ENCODE measurements at places on chromosomes 16 and 17.

- DNase-seq: no peak
Observed at GRCh38 chr16:57800200-57801097, 1.8 kb downstream of the KIFC3 start.

DNA sequence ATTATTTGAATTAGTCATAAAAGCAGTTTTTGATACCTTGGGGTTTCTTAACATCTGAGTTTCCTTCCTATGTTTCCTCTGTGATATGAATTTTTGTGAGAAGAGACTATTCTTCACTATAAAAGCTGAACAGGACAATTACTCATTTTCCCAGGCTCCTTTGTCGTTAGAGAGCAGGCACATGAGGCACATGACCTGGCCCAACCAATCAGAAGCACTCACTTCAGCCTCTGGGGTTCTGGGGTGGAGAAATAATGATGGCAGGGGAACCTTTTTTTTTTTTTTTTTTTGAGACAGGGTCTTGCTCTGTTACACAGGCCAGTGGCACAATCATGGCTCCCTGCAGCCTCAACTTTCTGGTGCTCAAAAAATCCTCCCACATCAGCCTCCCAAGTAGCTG is 145.5 kb upstream of the ASIC2 start:
- DNase-seq: no peak

DNA sequence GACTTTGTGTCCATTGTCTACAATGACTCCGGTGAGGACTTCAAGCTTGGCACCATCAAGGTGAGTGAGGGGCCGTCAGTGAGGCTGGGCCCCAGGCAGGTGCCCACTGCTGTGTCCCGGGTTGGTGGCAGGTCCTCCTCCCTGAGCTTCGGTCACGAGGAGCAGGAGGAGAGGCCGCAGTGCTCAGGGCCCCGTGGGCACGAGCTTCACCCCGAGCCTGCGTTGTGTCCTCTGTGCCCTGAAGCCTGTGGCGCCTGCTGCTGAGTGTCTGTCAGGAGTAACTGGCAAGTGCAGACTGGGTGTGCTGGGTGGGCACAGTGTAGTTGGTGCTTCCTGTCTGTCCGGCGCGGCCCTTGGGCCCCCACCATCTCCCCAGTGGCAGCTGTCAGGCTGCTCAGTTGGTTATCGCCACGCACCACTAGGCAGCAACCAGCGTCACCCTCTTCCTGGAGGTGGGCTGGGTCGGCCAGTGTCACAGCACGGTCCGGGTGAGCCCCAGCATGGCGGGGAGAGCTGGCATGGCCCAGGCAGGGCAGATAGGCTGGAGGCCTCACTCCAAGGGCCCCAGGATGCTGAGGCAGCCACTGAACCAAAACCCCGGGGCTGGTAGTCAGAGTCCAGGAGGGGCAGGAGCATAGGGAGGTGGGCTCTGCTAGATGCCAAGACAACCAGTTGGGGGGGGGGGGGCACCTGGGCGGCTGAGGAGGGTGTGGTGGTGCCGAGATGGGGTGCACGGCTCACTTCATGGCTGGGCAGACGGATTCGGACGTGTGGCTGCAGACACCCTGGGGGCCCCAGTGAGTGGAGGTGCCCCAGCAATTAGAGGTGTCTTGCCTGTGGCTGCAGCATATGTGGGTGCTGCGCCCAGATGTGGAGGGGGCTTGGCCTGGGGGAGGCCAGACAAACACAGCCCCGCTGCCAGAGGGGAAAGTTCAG is 39.3 kb downstream of the TSC2 start:
- DNase-seq: no peak

- no peak for DNase-seq
Observed at GRCh38 chr16:86107215-86107825, 208.4 kb downstream of the IRF8 start.

DNA sequence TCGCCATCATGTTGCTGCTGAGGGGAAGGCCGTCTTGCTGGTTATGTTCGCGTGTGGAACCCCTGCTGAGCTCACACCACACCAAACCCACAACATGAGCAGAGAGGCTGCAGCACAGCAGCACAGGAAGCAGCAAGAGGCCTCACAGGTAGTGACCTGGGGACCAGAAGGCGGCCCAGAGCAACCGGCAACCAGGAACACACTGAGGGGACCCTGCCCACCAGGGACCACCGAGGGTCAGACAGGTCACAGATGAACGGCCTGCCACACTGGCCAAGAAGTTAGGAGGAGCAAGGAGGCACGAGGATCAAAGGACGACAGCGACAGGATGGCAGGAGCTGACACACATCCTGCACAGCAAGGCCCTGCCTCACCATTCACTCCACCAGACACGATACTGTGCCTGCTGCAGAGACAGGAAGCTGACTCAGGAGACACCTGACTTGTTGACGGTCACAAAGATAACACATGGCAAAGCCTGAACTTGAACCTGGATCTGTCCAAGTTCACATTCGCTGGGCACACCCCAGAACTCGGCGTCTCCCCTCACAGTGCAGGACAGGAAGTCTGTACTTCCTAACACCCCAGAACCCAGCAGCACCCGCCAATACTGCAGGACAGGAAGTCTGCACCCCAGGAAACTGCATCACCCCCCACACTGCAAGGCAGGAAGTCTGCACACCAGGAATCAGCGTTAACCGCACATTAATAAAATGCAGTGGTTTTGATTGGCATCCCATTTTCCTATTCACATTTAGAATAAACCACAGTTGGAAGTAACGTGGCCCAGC is 98.5 kb downstream of the ZNF778 start:
- DNase-seq: no peak

DNA sequence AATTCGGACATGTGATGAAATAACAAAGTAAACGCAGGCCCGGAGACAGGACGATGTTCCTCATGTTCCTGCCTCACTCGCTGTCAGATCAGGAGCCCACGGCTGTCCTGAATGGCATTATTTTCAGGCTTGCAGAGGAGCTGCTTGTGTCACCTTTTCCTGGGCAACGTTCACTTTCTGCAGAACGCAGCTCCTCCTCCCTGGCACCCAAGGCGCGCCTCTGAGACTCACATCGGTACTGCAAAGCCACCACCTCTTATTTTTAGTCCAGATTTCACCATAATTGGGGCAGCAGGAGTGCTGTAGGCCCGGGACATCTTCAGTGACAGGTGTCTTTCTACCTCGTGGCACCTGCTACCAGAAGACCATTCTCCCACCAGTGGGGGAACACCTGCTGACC is 8.0 kb upstream of the C16orf96 start:
- no peak for DNase-seq

- peak; percentile 19 for DNase-seq
Observed at GRCh38 chr17:59914274-59914854, 21.4 kb downstream of the RPS6KB1 start.

DNA sequence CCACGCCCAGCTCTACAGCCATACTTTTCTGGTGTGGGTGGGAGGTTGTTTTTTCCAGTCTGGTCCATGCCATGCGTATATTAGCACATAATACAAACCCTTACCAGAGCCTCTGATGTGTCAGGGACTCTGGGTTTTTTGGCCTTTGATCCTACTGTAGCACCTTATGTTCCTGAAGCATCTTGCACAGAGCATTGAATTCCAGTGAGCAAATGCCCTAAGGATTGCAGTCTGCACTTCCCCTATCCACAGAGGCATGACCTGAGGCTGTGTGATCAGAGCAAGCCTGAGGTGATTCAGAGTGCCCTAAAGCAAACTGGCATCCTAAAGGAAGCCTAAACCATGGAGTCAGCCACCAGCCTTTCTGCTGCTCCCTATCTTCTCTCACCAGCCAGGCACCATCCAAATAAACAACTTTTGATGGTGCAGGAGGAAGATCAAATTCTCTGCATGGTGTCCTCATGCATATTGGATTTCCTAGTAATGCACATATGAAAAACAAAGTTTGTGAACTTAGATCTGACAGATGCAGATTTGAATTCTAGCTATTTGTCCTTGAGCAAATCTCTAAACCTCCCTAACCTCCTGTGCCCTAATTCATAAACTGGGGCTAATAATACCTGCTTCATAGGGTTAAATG is 41.2 kb upstream of the HAS3 start:
- no peak for DNase-seq

DNA sequence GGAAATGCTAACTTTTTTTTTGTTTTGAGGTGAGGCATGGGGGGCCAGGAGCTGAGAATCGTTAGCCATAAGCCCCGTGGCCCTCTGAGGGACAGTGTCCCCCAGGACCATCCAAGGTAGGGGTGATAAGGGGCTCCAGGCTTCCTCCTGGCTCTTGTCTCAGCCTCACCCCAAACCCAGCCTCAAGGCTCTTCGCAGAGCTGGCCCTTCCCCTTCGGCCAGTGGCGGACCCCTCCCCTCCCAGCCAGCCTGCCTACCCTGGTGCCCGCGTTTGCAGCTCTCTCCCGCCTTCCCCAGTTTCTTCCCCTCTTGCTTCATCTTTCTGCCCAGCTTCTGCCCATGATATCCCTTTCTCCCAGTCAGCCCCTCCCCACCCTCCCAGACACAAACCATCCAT is 22.7 kb upstream of the ATP2A3 start:
- no peak for DNase-seq

GRCh38 chr17:11954936-11955335 is 42.3 kb downstream of the ZNF18 start:
- DNase-seq: no peak

DNA sequence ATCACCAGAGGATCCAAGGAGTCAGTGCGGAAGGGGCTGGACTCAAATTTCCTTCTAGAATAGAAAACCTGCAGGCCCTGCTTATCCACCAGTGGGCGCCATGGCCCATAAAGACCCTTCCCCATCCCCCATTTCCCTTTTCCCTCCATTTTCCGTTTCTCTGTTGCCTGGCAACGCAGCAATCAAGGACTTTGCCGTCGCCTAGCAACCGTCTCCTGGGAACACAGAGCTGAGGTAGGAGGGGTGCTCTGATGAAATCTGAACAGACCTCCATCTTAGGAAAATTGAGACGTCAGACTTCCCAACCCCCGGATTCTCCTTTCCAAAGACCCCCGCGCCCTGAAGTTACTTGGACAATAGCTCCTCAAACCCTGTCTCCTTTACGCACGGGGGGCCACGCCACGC is 5.7 kb downstream of the DLG4 start:
- peak; percentile 88 for DNase-seq

- DNase-seq: no peak
Observed at GRCh38 chr16:24848065-24848464, 2.3 kb downstream of the SLC5A11 start.

- DNase-seq: no peak
Observed at GRCh38 chr16:67543036-67543435, 14.4 kb downstream of the RIPOR1 start.

DNA sequence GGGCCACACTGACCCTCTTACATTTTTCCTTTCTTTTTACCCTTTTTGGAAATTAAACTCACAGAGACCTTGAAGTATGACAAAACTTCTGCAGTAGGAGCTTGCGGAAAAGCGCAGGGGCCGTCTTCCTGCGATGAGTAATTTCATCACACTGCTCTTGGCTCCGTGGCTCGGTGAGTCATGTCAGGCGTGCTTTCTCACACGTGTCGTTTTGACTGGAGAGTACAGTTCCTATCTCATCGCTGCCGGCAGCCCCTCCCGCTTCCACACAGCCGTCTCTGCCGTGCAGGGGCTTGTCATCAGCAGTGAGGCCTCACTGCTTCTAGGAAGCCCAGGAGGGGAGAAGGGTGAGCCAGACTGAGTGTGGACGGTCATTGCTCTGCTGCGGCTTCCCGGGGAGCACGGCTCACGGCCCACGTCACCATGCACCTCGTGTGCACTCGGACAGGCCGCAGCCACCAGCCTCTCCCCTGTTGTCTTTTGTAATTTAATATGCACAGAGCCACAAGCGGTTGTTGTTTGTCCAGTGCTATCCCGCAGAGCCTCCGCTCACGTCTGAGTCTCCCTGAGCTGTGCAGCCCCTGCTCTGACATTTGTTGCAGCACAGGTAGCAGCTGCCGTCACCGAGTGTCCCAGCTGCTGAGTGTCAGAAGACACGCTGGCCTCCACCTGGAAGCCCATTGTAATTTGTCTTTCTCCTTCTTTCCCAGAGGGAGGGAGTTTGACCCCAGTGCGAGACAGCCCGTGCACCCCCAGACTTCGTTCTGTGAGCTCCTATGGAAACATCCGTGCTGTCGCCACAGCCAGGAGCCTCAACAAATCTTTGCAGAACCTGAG is 99.4 kb upstream of the CHMP6 start:
- DNase-seq: peak; percentile 61

DNA sequence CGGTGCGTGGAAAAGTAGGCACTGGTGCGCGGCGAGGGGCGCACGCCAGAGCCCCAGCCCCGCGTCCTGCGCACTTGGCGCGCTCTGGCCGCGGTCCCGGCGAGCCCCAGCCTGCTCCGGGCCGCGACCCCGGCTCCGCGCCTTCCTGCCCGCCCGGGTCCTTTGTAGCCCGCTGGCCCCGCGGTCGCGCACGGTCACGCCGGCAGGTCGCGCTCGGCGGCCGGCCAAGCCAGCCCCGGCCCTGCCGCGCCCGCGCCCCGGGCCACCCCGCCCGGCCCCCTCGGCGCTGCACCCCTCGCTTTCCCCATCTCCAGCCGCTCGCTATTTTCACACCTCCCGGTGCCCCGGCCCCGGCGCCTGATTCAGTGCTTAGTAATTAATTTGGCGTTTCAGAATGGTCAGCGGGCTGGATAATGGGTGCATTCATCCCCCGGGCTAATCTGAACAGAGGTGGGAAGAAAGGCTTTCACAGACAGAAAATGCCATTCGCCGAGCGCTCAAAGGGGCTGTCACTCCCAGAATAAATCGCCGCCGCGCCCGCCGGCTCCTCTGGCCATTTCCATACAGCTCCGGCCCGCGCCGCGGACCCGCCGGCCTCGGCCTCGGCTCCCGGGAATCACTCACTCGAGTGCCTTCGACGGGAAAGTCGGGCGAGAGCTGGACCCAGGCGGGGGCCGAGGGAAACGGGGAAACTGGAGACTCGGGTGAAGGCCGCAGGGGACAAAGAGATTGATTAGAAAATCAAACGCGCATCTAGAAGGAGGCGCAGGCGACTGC is 17.8 kb upstream of the NTN1 start:
- DNase-seq: no peak

DNA sequence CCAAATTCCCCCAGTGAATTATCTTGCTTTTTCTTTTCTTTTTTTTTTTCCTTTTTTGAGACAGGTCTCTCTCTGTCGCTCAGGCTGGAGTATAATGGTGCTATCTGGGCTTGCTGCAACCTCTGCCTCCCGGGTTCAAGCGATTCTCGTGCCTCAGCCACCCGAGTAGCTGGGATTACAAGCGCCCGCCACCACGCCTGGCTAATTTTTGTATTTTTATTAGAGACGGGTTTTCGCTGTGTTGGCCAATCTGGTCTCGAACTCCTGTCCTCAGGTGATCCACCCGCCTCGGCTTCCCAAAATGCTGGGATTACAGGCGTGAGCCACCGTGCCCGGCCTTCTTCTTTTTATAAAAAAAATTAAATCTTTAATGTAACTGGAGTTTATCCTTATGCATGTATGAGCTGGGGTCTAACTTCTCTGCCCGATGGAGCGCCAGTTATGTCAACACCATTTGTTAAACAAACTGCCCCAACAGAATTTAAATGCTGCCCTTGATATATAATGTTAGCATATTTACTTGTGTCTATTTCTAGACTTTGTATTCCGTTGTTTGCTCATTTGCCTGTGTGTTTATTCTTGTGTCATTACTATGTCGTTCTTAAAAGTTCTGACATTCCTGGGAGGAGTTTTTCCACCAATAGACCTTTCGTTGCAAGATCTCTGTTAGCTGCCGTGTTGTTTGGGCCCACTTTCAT is 535 bp upstream of the AURKB start:
- DNase-seq: no peak

GRCh38 chr16:621526-622105 is 9.2 kb upstream of the WFIKKN1 start:
- no peak for DNase-seq

- no peak for DNase-seq
Observed at GRCh38 chr16:29819506-29819905, 756 bp upstream of the MVP start.
